AG08395 (cell line): ENCODE measurements at places on chromosomes 3 and 15.

DNA sequence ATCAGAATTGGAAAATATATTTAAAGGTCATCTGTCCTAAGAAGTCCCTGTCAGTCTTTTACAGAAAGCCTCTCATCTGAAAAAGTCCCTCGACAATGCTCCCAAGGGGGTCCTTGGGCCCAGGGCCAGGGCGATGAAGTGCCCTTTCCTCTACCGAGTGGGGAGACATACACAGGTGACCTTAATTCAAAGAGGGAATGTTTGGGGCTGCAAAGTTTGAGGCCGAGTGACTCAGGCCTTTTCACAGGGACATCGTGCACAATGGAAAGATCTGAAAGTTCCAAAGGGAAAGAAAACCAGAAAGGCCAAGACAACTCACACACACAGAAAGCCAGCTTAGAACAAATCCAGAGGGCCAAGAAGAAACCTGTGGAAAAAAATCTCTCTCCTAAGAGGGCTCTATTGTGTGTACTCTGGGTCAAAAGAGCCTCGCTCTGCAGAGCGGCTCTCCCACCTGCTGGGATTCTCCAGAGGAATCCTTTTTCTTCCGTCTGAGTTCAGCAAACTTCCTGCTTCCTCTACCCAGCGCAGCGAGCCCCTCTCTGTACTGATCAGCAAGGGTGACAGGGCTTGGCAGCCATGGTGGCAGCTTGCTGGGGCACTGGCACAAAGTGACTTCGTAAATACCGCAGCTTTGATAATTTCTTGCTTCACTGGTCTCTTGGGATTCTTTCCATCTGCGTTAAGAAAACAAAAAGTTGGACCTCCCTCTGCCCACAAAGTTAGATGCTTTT, 259.1 kb downstream of the OPA1 start:
- no peak for DNase-seq

GRCh38 chr15:52005748-52006701, 13.0 kb upstream of the MAPK6 start:
- peak; percentile 18 for DNase-seq

DNA sequence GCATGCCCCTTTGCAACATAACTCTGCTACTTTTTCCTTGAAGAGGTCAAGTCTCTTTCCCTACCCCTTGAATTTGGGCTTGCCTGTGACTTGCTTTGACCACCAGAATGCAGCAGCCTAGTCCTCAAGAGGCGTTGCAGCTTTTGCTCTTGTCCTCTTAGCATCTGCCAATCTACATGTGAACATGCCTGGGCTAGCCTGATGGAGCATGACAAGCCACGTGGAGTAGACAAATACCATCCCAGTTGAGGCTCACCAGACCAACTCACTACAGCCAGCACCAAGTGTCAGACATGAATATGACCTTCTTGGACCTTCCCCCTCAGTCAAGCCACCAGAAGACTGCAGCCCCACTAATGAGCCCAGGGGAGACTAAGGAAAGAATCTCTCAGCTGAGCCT, 32.9 kb downstream of the AMOTL2 start:
- no peak for DNase-seq

GRCh38 chr15:29268706-29269484, 727 bp downstream of the NSMCE3 start:
- peak; percentile 10 for DNase-seq

GRCh38 chr3:124363476-124363875, 366.8 kb upstream of the UMPS start:
- DNase-seq = peak; percentile 31

DNA sequence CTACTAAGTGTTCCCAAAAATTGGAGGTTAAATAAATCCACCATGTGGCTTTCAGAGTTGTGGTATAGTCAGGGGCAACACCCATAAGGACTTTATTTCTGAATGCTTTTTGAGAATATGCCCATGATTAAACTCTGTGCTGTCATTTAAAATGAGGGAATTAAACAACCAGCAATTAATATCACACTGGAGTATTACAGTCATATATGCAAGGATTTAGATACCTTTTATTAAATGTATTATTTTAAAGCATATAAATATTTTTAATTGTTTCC, 227.6 kb downstream of the ZPLD1 start:
- no peak for DNase-seq

DNA sequence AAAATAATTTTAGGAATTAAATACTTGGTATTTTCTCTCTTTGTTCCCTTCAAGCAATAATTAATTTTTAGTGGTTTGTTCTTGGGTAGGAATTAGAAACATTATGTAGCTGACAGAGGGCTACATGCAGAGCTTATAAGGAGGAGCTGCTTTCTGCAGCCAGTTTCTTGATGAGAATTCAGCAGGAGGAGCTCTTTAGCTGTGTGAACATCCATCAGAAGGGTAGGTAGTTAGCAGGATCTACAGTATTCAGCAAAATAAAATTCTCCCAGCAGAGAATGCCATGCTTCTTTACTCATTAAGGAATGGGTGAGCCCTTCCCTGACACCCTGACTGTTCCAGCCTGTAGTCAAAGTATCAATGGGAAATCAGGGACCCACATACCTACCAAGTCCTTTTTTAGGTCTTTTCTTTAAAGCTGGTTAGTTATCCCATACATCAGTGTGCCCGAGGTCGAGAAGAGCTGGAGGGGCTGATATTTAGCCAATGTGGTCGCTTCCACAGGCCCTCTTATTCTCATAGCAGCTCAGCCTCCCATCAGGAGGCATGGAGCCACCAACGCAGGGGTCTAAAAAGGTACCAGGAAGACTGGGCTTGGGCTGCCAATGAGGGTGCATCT, 54.0 kb downstream of the KCNAB1 start:
- DNase-seq = peak; percentile 30

DNA sequence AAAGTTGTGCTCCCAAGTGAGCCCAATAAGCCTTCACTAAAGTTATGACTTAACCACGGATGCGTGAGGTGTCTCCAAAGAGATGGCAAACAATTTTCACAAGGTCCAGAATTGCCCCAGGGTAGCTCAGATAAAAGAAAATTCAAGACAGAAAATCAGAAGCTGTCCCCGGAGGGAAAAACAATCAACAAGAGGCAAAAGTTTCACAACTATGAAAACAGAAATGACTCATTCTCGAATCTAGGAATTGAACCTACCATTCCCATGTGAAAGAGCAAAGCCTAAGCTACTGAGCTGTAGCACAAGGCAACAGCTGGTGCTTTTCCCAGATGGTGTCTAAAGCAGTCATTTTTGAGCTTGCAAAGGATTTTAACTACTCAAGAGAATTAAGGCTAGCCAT, 33.5 kb upstream of the MKRN3 start:
- DNase-seq = no peak

DNA sequence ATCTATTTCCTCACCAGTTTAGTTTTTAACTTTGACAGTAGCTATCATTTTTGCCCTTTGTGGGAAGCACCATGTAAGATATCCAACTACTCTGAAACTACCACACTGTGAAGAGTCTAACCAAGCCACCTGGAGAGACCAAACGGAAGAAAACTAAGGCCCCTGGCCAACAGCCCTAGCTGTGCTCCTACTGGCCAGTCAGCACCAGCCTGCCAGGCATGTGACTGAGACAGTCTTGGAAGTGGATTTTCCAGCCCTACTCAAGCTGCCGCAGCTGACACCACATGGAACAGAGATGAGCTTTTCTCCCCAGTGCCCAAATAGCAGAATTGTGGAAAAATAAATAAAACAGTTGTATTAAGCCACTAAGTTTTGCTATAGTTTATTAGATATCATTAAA, 2.9 kb upstream of the TBC1D5 start:
- DNase-seq = no peak

GRCh38 chr15:59940928-59941327, 63.2 kb upstream of the FOXB1 start:
- no peak for DNase-seq

GRCh38 chr3:5376761-5377160, 189.3 kb downstream of the EDEM1 start:
- DNase-seq = no peak

DNA sequence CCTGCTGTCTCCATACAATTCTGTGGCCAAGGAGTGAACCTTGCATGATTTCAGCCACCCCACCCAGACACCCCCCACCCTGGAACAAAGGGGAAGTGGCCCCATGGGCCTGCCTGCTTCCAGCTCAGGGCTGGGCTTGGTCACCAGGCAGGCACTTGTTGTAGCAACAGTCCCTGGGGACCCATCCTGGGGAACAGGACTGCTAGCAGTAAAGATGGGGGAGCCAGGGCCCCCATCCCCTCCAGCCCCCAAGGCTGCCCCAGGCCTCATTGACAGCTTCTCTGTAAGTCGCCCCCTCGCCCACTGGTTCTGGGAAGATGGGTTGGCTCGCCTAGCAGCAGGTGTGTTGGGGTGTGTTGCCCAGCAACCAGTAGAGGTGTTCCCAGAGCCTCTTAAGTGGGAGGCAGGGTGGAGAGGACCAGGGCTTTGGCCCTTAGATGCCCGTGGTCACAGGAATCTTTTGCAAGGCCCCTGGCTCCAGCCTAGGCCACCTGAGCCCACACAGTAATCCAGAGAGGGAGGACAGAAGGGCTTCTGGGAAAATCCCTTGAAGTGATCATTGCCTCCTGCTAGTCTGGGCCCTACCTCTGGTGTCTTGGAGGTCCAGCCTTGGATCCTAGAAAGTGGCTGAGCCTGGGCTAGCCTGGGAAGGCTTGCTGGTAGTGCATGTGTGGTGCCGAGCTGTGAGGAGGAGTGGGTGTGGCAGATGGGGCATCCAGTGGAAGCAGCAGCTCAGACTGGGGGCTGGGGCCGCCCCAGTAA, 48.9 kb downstream of the CYP11A1 start:
- peak; percentile 26 for DNase-seq

DNA sequence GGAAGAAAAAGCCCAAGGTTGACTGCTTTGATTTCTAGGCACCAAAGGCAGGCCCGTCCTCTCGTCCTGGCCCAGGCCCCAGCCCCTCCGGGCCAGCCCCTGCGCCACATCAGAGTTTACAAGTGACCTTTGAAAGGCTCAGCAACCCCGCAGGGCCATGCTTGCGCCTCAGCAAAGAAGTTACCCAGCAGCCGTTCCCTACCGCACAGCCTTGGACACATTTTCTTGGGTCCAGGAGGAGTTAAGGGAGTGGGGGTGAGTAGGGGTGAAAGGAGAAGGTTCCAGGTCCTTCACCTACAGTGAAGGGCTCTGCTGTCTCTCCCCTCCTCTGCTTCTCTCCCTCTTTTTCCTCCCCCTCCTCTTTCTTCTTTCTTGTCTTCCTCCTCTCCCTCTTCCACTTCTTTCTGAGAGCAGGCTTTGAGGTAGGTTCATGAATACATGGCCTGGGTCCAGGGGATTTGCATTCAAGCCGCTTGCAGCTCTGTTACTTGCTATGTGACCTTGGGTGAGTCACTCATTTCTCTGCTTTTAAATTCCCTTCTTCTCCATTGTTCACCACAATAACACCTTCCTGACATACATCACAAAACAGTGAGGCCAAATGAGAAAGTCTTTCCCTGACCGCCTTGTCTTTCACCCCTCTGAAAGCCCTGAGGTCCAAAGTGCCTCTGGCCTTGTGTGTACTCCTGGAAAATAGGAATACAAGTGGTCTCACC, 223.3 kb upstream of the TPRG1 start:
- DNase-seq = peak; percentile 53

DNA sequence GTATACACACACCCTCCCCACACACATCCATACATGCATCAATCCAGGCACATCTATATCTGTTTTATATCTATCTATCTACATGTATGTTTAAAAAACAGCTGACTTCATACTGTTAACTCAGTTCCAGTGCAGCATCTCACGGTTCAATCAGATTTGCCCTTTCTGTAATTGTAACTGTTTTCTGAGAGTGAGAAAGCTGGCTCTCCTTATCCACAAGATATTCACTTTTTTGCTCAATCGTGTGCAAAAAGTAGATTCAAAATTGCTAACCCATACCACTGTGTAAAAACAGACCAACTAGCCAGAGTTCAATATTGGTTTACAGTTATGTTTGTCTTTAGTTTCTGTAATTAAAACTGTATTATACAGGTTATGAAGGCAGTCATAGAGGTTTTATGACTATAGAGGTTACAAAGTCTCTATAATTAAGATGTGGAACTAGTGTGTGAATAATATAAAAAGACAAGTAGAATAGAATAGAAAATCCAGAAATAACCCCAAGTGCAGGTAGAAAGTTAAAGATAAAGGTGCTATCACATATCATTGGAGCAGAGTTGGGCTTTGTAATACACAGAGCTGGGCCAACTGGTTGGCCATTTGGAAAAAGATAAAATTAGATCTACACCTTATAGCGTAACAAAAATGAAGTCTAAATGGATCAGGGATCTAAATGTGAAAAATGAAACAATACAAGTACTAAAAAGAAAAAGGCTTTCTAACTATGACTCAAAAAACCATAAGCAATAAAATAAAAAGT, 20.1 kb upstream of the MCF2L2 start:
- DNase-seq = no peak

DNA sequence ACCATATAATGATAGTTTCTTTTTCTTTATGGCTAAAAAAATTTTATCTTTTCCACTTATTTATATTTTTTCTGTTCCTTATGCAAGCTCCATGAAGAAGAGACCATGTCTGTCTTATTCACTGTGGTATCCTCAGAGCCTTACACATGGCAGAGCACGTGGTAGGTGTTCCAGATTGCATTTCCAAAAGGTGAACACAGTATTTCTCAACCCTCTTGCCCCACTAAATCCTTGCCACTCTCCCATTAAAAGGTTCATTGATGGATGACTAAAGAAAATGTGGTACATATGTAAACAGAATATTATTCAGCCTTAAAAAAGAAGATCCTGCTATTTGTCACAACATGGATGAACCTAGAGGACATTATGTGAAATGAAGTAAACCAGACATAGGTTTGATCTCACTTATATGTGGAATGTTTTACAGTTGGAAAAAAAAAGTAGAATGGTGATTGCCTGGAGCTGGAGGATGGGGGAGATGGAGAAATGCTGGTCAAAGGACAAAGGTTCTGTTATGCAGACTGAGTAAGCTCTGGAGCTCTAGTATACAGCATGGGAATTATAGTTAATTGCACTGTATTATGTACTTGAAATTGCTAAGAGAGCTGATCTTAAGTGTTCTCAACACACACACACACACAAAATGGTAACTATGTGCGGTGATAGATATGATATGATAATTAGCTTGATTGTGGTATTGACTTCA, 266.7 kb downstream of the CNTN3 start:
- no peak for DNase-seq

- no peak for DNase-seq
Measured at GRCh38 chr3:15602146-15602536, 596 bp downstream of the BTD start.

GRCh38 chr15:96888764-96889163, 558.3 kb downstream of the NR2F2 start:
- DNase-seq = no peak

DNA sequence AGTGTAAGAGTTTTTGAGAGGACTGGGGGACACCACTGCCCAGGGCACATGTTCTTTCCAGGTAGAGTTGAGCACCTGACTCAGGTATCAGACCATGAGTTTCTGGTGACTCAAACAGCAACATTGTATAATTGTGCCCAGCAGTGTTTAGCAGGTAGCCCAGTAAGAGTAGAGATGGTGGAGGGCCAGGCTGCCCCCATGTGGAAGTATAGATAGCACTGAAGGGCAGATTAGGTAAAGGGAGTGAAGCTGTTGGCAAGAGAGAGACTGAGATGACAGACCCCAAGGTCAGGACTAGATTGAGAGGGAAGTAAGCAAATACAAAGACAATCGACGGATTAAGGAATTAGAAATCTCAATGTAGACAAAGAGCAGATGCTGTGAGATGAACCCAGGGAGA, 74.6 kb downstream of the TRIM42 start:
- no peak for DNase-seq
